ENCODE measurements at places on chromosomes 7 and 10.

DNA sequence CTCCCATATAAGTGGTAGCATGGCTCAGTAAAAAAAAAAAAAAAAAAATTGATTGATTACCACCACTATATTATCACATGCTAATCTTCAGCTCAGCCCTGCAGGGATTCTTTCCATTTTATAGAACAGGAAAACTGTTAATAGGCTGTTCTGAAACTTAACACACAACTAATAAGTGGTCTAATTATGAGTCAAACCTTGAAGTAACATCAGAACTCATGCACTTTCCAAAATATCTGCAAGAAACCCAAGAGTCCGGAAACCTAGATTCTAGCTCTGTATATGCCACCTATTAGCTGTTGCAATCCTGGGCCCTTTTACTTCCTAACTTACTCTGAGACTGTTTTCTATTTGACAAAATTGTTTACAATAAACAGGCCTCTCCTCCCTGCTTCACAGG, 23.9 kb downstream of the SEM1 start:
- DNase-seq = no peak

GRCh38 chr7:195010-195829, 2.8 kb downstream of the FAM20C start:
- DNase-seq = no peak

DNA sequence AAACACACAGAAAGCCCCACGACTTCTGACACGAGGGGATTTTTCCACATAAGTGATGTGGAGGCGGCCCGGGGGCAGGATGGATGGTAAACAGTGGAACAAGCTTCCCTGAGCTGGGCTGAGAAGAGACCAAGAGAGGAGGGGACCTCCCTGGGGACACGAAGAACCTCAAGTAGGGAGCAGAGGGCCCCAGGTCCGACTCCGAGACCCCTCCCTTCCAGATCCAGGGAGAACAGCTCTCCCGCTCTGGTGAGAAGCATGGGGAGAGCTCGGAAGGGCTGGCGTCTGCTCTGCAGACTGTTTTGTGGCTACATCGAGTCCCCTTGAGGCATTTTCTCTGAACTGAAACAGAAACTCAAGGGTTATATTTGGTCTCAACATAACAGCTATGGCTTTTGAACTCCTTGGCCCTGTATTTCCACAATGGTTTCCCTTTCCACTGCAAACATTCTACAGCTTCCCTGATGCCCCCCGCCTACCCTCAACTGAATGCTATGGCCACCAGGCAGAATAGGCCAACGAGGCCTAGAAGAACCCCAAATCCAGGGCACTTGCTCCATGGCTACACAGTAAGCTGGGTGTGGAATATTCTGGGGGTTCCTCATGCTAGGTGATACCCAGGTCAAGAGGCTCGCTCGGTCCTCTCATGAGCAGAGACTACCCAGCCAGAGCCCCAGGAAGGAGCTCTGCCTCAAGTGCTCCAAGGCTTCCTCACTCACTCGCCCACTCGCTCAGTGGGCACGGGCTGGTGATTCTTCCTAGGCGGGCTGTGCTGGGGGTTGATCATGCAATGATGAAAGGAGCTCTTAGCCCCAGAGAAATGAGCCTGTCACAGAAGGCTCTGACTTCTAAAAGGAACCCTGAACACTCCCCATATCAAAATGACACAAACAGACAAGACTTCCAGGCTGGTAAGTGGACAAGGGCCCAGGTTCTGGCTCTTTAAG, 47.5 kb downstream of the FAM53B start:
- DNase-seq = no peak

- no peak for DNase-seq
Observed at GRCh38 chr7:87816389-87816788, 59.8 kb downstream of the SLC25A40 start.

- DNase-seq = no peak
Observed at GRCh38 chr7:33422825-33423645, 293.7 kb downstream of the BBS9 start.

GRCh38 chr7:8742837-8743236, 309.4 kb downstream of the NXPH1 start:
- DNase-seq = no peak

- DNase-seq = no peak
Observed at GRCh38 chr10:131978366-131978765, 3.4 kb downstream of the BNIP3 start.

GRCh38 chr10:69890065-69890847, 88.5 kb downstream of the COL13A1 start:
- DNase-seq = no peak

DNA sequence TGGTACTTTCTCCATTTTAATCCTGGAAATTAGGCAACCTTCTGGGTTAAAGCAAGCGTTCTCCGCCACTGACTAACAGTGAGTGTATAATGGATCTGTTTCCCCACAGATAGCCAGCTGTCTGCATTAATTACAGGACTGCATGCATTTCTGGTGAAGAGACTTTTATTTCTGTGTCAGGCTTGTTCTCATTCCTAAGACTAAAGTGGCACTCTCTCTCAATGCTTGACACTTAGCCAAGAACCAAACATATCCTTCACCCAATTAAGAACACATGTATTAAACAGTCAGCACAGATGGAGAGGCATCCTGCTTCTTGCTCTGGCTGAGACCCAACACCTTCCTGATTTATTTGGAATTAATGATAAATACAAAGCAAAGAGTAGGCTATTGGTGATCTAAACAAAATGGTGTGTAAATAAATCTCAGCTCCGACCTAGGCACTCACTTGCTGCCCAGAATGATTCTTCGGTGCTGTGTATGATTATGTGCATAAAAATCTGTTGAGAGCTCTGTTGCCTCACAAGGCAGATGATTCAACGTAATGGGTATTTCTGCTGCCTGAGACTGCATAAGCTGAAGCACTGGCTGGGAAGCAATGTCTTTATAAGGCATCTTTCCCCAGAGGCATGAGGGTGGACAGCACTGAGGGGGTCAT, 16.8 kb downstream of the CALU start:
- DNase-seq = no peak

GRCh38 chr10:103910442-103911012, 7.5 kb downstream of the STN1 start:
- DNase-seq = no peak

DNA sequence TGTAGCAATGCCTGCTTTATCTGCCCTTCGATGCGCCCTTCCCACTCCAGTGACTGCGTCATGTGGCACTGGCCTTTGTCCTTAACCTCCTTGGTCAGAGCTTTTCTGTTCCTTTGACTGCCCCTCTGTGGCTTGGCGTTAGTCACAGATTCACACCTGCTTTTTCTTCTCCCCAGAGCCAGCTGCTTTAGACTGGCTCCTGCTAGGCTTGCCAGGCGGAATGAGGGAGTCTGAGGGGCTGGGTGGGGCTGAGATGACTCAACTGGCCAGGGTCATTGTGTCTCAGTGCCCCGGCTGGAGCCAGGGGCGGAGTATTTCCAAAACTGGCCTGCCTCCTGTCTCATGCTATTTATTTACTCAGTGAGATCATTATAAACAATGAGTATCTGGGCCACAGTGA, 194.1 kb downstream of the EMX2 start:
- no peak for DNase-seq

DNA sequence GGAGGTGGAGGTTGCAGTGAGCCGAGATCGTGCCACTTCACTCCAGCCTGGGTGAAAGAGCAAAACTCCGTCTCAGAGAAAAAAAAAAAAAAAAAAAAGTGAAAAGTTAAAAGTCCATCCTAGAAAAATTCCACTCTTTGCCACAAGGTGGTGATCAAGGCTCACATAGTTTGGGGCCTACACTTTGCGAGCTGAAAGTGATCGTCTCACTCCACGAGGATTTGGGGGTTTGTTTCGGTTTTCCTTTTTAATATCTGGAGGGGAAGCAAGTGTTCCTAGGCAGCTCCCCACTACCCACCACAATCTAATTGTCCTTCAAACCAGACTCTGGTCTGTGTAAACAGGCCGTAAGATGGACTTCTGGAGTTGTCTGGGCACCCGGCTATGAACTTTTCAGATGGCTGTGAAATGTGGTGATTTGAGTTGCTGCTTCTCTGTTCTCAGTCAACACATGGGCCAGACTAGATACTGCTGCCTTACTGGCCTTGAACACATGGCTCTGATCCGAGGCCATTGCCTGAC, 27.1 kb downstream of the PRLHR start:
- DNase-seq = peak; percentile 61

DNA sequence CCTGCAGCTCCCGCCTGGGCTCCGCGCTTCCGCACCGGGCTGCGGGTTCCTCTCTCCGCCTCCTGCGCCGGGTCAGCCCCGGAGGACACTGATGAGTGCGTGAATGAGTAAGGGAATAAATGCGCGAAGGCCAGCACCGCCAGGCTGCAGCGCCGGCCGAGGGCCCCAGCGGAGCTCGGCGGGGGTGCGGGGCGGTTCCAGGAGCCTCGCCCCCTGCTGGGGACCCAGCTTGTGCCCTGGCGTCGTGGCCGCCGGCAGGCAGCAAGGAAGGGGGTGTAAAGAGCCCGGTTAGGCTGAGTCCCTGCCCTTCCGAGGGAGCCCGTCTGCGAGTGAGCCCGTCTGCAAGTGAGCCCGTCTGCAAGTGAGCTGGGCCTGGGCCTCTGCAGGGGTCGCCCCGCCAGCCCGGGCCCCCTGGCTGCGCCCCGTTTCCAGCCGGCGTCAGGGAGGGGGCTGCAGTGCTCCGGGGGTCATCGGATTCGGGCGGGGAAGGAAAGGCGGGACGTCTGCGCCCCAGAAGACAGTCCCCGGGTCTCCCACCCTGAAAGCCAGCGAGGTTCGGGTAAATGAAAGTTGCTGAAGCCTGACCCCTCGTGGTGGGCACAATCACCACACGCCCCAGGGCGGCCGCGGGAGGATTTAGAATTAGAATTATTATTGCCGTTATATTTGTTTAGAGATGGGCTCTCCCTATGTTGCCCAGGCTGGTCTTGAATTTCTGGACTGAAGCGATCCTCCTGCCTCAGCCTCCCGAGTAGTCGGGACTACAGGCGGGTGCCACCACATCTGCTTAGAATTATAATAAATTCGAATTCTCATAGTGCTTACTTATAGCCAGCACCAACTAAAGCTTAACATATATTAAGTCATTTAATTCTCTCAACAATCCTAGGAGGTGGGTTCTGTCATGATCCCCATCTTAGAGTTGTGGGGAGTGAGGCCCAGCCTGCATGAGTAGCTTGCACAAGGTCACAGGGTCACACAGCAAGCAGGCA, 8.6 kb upstream of the CRYGN start:
- peak; percentile 75 for DNase-seq

GRCh38 chr10:50640238-50640637, 16.5 kb upstream of the SGMS1 start:
- no peak for DNase-seq

DNA sequence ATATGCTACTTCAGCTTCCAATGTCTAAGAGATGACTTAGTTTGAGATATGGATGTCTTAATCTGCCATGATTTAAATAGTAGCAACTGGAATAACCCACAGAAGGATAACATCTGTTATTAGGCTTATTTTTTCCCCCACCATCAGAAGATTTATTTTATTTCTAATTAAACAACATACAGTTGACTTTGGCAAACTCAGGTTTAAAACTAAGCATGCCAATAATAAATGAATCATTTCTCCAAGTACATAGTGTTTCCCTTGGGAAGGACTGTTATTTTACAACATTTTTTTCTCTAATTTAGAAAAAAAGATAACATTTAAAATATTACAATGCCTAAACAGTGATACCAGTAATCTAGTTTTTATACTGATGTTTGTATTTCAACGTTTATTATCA, 58.4 kb downstream of the SFTPD start:
- DNase-seq = no peak

- no peak for DNase-seq
Observed at GRCh38 chr10:87847550-87847949, 15.8 kb downstream of the KLLN start.

DNA sequence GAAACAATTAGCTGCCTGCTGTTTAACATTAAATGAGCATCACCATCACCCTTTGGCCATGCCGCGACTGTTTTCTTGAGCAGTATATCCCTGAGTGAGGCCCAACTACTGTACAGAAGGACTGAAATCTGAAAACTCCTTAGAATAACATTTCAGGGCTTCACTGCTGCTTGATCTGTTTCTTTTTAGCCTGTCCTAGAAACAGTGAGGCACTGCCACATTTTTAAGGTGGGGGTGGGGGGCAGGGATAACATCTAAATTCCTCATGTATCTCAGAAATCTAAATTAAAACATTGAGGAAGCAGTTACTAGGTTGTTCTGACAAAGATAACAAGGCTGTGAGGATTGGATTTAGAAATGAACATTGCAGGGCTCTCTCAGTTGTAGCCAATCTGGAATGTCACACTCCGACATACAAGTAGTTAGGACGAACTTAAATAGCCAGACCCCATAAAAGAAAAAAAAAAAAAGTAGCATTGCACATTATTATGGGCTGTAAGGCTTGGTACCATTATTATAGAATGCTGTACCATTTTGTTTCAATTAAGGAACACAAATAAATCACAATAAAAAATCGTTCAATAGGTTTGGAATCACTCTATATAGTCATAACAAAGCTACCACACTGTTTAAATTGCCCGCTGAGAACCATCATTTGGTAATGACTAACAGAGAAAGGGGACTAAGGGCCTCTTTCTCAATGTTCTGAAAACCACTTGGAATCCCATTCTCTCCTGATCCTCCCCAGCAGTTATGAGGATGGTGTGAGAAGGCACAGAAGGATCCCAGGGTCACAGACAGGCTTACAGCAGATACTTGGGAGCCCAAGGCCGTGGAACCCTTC, 256.1 kb downstream of the INHBA start:
- DNase-seq = no peak

- DNase-seq = no peak
Observed at GRCh38 chr10:131363416-131363815, 51.9 kb upstream of the TCERG1L start.

GRCh38 chr7:30135301-30136116, 723 bp downstream of the MTURN start:
- peak; percentile 35 for DNase-seq

DNA sequence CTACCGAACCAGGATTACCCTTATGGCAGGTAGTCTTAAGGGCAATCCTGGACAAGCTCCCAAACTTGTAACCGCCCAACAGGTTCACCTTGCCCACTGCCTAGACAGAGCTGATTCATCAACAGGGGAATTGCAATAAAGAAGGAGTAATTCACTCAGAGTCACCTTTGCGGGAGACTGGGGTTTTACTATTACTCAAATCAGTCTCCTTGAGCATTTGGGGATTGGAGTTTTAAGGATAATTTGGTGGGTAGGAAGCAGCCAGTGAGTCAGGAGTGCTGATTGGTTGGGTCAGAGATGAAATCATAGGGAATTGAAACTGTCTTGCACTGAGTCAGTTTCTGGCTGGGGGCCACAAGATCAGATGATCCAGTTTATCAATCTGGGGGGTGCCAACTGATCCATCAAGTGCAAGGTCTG, 25.3 kb downstream of the HK1 start:
- no peak for DNase-seq

DNA sequence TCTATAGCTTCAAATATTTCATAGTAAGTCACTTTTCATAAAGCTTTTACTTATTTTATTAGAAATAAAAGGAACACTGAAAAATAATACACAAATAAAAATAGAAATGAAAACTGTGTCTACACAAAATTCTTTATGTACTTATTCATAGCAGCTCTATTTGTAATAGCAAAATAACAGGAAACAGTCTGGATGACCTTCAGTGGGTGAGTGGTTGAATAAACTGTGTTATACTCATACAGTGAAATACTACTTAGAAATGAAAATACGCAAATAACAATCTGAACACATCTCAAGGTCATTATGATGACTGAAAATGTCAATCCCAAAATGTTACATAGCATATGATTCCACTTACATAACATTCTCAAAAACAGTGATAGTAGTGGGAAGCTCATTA, 138.7 kb upstream of the PCLO start:
- no peak for DNase-seq

GRCh38 chr10:23199768-23200511, 7.8 kb downstream of the PTF1A start:
- no peak for DNase-seq

Data from BE2C (cell line).